Activated T-helper 1 cell treated with anti-CD3 and anti-CD28 coated beads, Interleukin-2, amount 50 U/mL, for 16 hours (primary cell): ENCODE measurements at places on chromosomes 12 and 14.

- DNase-seq: no peak
These were observed 21.0 kb downstream of the RTN1 start for GRCh38 chr14:59849411-59850130.

DNA sequence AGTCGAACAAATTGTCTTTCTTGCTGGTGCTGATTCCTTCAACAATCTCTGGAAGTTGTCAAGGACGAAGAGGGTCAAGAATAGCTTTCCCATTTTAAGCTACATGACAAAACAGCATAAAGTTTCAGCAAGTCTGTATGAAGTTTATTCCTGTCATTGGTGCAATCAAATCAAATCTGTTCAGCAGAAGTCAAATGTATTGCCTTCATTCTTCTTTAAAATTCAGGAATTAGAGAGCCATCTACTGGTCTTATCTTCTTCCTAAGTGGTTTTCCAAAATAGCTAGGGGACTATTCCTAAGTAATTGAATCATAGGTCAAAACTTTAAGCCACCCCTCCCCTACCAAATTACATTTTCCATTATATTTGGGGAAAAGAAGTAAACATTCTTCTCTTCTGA, 990.2 kb downstream of the GALC start:
- DNase-seq: no peak

DNA sequence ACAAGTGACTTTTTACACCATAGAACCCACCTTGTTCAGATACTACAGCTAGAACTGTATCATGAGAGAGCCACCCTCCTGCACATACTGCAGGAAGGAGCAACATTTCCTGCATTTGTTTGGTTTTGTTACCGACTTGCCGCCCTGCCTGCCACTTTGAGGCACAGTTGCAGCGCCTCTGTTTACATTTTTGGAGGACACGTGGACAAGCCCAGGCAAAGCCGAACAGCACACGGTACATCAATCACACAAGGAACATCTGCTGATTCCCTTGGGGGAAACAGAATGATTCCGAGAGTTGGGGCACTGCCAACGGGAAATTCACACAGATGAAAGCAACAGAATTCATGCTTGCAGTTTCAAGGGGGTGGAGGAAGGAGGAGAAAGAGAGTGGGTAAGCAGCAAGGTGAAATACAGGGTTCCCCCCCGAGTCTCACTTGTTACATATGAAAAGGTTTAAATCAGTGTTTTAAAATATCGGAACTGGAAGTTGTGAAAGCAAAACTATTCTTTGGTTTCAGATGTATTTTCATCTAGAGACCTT, 110.7 kb downstream of the BTG1 start:
- peak; percentile 9 for DNase-seq

- DNase-seq: no peak
These were observed 158.6 kb downstream of the SLC41A2 start for GRCh38 chr12:104799458-104799857.

DNA sequence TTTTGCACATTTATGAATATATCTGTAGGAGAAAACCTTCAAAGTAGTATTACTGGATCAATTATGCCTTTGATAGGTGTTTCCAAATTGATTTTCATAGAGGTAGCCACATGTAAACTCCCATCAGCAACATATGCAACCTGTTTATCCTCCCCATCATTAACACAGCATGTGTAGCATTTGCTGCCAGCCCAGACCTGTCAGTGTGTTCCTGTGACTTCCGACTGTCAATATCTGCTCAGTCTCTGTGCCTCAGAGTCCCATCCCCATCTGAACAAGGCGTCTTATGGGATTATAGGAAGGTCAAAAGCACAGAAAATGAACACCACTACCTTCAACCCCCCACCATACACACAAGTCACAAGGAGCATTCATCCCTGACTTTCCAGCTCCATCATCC, 9.5 kb upstream of the CAPRIN2 start:
- DNase-seq: no peak

GRCh38 chr14:93959239-93960107, 16.9 kb downstream of the ASB2 start:
- peak; percentile 82 for DNase-seq

DNA sequence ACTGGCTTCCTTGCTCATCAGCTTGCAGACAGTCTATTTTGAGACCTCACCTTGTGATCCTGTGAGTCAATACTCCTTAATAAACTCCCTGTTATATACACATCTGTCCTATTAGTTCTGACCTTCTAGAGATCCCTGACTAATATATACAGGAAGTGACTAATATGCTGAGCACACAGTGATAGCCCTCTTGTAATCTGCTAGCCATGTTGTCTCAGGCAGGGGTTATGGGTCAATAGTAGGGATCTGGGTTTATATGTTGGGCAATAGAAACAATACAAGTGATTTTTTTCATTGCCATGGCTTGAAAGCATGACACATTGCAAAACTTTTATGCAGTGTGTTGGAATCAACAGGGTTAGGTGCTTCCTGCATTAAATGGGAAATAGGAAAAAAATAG, 562.2 kb downstream of the GALC start:
- DNase-seq: no peak

DNA sequence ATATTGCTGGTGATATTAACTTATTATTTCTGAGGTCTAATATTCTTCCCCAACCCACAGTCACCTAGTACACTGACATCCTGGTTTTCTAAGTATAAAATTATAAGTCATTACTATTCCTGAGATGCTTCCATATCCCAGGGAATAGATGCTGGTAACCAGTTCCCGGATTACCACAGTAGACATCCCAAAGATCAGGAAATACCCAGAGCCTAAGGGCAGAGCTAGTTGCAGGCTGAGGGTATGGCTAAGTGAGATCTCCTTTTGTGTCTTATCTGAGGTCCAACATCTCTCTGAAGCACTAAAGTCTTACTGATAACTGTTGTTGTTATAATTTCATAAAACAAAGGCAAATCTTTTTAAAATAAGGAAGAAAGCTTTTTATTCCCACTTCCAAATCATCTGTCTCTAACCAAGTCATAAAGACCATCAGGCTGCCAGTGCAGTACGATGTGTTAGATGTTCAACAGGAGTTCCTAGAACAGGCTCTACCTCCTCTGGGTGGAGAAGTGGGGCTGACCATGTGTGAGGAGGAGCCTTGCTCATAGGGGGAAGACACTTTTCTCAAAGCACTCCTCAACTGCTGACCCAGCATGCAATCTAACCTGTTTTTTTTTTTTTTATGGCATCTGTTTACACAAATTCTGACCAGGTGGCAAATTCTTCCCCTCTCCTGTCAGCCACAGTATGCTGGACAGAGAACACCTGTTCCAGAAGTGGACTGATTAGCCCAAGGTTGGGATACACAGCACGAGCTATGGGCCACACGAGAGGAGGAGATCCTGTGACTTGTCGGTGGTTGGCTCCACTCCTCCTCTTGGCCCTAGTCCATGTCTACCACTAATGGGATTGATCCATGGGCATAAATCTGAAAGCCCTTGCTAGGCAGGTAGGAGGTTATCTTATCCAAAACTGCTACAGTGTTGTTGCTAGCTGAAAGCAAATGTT, 16.1 kb upstream of the GRIP1 start:
- DNase-seq: no peak

DNA sequence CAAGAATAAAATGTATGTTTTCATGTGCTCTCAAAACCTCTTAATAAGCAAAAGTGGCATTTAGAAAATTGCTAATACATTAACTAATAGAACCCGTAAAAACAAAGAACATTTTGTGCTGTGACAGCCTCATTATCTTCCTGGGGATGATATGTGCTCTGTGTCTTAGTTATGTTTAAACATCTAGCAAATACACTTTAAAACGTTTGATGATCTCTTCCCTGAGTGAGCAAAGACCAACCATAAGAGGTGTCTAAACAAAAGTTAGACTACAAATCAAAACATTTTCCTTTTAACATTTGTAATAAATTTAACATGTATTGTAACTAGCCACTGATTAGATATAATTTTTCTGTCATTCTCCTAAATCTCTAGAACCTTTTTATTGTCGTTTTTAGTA, 95.8 kb downstream of the SOX5 start:
- no peak for DNase-seq

GRCh38 chr14:72060460-72060859, 128.2 kb downstream of the RGS6 start:
- no peak for DNase-seq

DNA sequence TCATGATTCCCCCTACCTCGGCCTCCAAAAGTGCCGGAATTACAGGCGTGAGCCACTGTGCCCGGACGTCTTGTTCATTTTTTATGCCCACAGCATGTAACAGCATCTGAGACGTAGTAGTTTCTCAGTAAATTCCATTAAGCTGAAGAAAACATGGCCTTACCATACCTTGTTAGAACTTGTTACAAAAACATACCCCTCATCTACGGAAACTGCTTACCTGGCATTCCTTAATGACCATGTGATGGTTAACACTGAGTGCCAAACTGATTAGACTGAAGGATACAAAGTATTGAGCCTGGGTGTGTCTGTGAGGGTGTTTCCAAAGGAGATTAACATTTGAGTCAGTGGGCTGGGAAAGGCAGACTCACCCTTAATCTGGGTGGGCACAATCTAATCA, 186.8 kb downstream of the CEP128 start:
- DNase-seq: no peak

DNA sequence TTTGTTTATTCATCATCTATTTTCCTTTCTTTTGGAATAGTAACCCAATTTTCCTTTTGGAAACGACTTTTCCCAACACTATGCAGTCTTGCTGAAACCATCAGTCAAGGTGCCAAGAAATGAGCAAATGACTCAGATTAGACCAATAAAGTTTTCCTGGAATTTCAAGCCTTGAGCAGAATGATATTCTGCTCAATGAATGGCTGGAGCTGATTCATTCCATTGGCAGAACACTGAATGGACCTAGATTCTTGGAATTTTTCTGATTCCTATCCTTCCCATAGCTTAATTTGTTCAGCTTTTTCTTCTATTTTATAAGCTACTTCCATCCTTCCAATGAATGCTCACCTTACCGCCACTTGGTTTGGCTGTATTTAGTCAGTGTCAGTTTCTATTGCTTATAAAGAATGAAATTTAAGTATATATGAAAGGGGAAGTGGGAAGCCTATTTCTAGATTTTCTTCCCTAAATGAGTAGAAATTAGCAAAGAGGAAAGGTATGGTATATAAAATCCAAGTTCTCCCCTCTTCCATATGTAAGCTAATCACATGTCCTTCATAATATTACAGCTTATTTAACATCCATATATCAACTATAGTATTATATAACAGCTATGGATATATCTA, 89.0 kb downstream of the C14orf39 start:
- DNase-seq: no peak

DNA sequence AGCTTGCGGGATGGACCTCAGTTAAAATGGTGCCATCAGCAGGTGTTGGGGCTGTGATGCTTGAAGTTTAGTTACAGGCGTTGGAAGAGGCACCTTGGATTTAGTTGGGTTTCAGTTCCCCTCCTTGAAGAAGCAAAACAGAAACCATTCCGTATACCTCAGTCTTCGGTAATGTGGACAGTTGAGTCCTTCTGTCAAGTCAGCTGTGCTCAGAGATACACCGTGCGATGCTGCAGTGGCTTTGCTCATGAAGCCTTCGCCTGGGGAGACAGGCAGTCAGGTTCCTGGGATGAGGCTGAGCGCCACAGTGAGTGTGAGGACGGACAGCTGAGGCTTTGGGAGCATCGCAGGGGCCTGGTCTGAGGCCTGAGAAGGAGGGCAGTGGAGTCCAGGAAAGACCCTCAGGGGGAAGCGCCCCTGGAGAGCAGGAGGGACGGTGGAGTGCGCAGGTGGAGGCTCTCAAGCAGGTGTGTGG, 7.4 kb downstream of the RAN start:
- no peak for DNase-seq

DNA sequence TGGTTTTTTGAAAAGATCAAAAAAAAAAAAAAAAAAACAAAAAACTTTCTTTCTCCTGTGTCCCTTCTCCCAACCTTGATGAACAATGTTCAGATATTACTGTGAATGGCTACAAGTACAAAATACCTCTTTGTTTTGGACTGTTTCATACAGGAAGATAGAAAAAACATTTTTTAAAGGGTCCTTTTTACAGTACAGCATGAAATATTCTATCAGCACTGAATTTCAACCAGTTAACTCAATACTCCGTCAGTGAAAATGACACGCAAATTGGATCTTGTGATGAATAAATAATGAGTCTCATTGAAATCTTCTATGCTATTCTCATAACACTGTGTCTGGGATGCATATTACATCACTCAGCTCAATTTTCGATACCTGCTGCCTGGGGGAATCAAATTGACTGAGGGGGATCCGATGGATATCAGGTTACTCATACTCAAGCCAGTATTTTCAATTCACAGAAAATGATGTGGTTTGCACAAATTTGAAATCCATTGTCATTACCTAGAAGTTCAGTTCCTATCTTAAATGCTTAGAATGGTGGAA, 179.6 kb downstream of the TMTC2 start:
- DNase-seq: no peak

- DNase-seq: no peak
These were observed 522.0 kb upstream of the SEL1L start for GRCh38 chr14:82055515-82056115.

- DNase-seq: no peak
These were observed 10.5 kb upstream of the SSTR1 start for GRCh38 chr14:38197001-38197783.

- no peak for DNase-seq
These were observed 58.7 kb downstream of the KTN1 start for GRCh38 chr14:55638665-55639064.

- DNase-seq: no peak
These were observed 27.2 kb downstream of the HIGD1C start for GRCh38 chr12:50979369-50980052.

DNA sequence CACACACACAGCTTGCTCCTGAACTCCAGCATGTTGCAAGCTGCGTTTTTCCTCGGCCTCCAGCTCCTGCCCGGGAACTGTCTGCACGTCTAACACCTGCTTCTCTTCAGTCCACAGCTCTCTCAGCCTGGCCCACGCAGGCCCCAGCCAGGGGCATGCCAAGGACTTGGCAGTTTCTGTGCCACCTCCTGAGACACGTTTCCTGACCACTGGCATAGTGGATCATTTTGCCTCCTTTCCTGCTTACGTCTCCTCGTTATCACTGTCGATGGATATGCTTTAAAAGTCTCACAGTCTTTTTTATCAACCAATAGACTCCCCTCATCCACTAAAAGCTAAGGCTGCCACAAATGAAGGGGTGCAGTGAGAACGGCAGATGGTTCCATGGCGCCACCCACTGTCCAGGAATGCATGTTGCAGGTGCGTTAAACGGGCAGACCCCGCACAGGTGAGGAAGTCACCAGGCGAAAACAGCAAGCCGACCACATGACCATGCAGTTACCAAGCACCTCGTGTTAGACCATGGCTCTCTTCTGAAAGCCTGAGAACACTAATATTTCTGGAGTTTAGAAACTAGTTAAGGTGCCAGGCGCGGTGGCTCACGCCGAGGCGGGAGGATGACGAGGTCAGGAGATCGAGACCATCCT, 14.7 kb upstream of the TEAD4 start:
- peak; percentile 22 for DNase-seq

DNA sequence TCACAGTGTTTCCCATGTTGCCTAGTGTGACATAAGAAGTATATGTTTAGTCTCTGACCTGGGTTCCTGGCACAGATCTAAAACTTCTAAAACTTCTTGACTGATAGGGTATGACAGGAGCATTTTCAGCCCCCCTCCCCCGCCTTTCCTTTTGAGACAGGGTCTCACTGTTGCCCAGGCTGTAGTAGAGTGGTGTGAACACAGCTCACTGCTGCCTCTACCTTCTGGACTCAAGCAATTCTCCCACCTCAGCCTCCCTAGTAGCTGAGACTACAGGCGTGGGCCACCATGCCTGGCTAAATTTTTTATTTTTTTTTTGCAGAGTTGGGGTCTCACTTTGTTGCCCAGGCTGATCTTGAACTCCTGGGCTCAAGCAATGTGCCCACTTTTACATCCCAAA, 421.1 kb upstream of the RGS6 start:
- no peak for DNase-seq

- no peak for DNase-seq
These were observed 218.6 kb downstream of the SYT1 start for GRCh38 chr12:79083181-79083580.
